Activated CD4-positive, CD25-positive, alpha-beta regulatory T cell treated with anti-CD3 and anti-CD28 coated beads, Interleukin-2, amount 50 U/mL, for 24 hours (primary cell): ENCODE measurements at places on chromosomes 4 and X.

GRCh38 chr4:107931775-107932321 is 499 bp downstream of the CYP2U1 start:
- ATAC-seq: peak; percentile 25

DNA sequence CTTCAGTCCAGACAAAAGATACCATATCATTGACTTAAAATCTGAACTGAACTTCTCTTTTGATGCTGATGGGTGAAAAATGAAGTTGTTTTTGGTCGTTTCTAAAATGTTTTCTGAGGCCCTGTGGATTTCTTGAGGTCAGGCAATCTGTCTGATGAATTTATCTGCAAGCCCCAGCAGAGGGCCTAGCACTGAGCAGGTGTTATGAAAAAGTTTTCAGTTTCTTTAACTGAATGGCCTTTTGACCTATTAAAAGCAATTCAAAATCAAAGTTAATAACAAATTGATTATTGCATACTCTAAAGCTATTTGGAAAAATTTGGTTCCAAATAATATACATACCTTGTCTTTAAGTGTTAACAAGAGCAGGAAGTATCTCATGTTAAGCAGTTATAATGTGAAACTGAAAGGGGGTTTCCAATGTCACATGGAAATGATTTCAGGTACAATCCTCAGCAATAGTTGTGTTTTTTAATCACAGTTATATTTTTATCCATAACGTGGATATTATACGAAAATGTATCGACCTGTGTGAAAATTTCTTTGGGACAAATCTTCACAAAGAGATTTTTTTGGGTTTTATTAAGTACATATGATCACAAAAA is 285.0 kb downstream of the SPANXN1 start:
- no peak for ATAC-seq

GRCh38 chrX:45749375-45749774 is 548.7 kb upstream of the DIPK2B start:
- ATAC-seq: no peak

DNA sequence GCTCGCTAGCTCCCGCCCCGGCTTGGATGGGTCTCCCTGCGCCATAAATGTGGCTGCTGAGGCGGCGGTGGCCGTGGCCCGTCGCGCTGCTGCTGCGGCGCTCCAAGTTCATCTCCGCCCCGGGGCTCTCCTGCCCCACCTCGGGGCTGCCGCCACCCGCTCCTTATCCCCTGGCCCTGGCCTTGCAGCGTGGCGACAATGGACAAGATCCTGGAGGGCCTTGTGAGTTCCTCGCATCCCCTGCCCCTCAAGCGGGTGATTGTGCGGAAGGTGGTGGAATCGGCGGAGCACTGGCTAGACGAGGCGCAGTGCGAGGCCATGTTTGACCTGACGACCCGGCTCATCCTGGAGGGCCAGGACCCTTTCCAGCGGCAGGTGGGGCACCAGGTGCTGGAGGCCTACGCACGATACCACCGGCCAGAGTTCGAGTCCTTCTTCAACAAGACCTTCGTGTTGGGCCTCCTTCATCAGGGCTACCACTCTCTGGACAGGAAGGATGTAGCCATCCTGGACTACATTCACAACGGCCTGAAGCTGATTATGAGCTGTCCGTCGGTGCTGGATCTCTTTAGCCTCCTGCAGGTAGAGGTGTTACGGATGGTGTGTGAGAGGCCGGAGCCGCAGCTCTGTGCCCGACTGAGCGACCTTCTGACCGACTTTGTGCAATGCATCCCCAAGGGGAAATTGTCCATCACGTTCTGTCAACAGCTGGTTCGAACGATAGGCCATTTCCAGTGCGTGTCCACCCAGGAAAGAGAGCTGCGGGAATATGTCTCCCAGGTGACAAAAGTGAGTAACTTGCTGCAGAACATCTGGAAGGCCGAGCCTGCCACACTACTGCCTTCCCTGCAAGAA is 763 bp downstream of the USP38 start:
- ATAC-seq: peak; percentile 5
